AG09309 (cell line): ENCODE measurements at places on chromosomes 11 and 22.

DNA sequence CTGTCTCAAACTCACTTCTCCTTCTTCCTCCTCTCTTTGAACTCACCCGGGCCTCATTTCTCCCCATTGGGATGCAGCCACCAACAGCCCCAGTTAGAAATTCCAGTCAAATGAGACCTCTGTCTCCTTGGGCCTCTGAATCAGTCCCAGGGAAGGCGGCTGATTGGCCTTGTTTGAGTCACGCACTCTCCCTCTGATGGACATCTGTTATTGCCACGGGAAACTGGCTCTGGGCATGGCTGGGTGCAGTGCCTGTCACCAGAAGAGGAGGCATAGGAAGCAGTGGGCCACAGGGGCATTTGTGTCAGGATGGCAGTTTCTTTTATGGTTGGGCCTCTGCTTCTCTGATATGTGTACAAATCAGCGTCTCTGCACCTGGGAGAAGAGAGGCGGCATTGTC lies 9.6 kb upstream of the WNT11 start:
- DNase-seq = no peak

- no peak for DNase-seq
Observed at GRCh38 chr11:73116636-73117035, 25.5 kb downstream of the FCHSD2 start.

DNA sequence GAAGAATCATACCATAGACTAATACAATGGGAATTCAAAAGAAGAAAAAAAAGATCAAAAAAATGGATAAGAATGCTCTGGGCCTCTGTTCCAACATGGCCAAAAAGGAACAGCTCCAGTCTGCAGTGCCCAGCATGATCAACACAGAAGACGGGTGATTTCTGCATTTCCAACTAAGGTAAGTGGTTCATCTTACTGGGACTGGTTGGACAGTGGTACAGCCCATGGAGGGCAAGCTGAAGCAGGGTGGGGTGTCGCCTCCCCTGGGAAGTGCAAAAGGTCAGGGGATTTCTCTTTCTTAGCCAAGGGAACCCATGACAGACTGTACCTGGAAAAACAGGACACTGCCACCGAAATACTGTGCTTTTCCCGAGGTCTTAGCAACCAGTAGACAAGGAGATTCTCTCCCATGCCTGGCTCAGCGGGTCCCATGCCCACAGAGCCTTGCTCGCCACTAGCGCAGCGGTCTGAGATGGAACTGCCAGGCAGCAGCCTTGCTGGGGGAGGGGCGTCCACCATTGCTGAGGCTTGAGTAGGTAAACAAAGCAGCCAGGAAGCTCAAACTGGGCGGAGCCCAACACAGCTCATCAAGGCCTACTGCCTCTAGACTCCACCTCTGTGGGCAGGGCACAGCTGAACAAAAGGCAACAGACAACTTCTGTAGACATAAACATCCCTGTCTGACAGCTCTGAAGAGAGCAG lies 428.4 kb downstream of the MN1 start:
- DNase-seq = no peak

DNA sequence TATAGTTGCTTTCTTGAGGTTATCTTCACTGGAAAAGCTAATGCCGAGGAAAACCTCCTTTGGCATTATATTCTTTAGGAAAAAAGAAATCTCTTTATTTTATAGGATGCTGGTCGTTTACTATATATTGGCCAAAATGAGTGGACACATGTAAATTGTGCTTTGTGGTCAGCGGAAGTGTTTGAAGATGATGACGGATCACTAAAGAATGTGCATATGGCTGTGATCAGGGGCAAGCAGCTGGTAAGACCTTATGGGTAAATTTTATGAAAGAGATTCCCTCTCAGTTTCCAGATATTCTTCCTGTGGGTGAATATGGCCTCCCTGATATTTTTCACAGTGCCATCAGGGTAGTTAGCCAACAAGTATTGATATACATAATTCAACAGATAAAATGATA lies 29.4 kb upstream of the TTC36 start:
- DNase-seq = peak; percentile 45

GRCh38 chr11:70582886-70583641 lies 184.7 kb downstream of the CTTN start:
- DNase-seq = no peak

DNA sequence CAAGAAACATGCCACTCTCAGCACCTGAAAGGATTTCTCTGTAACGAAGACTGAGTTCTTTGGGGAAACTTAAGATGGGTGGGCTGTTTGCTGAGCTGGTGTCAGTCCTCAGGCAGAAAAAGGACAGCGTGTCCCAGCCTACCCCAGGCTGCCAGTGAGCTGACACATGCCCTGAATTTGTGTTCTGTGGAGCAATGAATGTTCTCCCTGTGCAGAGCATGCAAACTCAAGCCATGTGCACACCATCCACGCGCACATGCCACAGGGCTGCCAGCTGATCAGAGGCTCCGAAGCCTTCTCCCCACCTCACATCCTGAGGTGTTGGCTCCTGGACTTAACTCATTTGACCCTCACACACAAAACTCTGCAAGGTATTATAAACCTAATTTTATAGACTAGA lies 104.9 kb downstream of the KCNC1 start:
- no peak for DNase-seq

GRCh38 chr11:97414801-97415200 lies 1025.0 kb downstream of the JRKL start:
- no peak for DNase-seq

- no peak for DNase-seq
Observed at GRCh38 chr11:120062561-120062930, 75.4 kb downstream of the TRIM29 start.

- DNase-seq = no peak
Observed at GRCh38 chr11:40417627-40418026, 1041.8 kb downstream of the LRRC4C start.

- no peak for DNase-seq
Observed at GRCh38 chr11:20729597-20730105, 60.3 kb downstream of the NELL1 start.

GRCh38 chr11:39361557-39361956 lies 2097.9 kb downstream of the LRRC4C start:
- no peak for DNase-seq

DNA sequence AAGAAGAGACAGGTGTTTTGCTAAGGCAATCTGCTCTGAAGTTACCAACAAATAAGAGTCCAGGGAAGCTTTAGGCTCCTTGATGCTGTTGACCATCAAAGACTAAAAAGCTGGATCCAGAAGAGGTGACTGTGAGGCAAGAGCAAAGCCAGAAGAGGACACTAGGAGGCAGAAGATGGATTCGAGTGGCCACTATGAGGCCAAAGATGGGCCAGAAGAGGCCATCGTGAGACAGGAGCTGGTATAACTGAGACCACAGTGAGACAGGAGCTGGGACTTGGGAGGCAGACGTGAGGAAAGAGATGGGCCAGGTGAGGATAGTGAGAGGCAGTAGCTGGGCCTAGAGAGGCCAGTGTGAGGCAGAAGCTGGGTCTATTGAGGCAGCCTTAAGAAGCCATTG lies 37.7 kb downstream of the OR4C45 start:
- no peak for DNase-seq

DNA sequence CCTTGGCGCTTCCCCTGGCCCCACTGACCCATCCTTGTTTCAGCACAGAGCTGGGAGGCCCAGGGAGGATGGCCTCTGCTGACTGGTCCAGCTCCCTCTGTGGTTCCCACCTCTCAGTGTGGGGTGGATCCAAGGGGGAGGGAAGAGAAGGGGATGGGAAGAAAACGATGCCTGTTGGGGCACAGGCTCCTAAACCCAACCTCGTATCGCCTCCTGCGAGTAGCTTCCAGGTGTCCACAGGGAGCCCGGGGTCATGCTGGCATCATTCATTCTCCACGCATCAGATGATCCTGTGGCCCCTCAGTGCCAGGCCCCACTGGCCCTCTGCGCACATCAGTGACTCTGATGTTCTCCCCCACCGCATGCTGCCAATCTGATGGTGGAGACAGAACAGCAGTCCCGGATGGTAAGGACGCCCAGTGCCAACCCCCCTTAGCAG lies 5.1 kb downstream of the MYEOV start:
- DNase-seq = no peak

DNA sequence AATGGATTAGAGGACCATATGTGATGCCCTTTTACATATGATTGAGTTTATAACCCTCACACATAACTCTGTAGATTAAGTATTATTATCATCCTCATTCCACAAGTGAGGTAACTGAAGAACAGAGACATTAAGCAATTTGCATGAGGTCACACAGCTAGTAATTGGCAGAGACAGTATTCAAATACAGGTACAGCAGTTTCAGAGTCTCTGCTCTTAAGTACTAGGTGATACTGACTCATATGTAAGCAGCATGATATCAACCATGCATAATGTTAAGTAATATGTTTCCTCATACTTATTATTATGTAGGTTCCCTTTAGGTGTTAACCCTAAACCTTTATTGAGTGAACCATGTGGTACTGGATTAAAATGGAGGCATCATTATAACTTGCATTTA lies 1562.4 kb upstream of the RAG2 start:
- DNase-seq = no peak

- DNase-seq = no peak
Observed at GRCh38 chr11:13962562-13963168, at the start of gene SPON1. Gene SPON1 (plus strand): TSS chr11:13962723. CDS start chr11:13962905, 182 bp downstream.

GRCh38 chr22:39250131-39250530 lies 5.3 kb upstream of the PDGFB start:
- DNase-seq = no peak

DNA sequence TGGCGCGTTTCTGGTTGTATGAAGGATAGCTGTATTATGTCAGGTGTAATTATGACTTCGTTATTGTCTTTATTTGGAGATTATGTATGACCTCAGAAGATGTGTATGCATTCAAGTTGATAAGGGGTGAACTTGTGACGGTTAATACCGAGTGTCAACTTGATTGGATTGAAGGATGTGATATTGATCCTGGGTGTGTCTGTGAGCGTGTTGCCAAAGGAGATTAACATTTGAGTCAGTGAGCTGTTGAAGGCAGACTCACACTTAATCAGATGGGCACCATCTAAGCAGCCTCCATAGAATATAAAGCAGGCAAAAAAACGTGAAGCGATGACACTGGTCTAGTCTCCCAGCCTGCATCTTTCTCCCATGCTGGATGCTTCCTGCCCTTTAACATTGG lies 15.3 kb upstream of the CD82 start:
- no peak for DNase-seq

GRCh38 chr11:12390687-12391110 lies 13.3 kb downstream of the PARVA start:
- no peak for DNase-seq

DNA sequence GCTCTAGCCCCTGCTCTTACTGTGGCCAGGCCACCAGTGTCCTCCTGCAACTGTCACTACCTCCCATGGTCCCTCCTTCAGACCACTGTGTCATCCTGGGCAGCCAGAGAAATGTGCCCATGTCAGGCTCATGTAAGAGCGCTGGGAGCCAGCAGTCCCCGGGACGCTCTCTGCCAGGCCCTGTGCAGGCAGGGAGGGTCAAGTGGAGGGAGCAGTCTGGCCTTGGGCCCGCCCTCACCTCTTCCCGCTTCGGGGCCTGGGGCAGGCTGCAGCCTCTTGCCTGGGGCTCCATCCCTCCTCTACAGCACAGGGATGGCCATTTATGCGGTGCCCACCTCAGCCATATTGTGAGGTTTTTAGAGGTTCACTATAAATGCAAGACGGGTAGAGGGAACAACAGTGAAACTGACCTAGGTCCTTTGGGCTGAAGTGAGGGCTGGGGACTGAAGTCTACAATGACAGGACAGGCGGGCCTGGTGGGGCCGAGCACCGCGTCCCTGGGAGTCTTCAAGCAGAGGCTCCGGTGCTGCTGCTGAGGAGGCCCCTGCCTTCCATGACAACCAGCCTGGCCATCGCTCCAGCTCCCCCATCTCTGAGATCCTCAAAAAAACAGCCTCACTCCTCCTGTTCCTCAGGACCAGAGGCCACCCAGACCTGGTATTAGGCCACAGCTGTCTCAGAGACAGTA lies 54.9 kb upstream of the TTLL12 start:
- DNase-seq = no peak

- DNase-seq = no peak
Observed at GRCh38 chr22:46075764-46076531, 74.4 kb upstream of the PPARA start.

DNA sequence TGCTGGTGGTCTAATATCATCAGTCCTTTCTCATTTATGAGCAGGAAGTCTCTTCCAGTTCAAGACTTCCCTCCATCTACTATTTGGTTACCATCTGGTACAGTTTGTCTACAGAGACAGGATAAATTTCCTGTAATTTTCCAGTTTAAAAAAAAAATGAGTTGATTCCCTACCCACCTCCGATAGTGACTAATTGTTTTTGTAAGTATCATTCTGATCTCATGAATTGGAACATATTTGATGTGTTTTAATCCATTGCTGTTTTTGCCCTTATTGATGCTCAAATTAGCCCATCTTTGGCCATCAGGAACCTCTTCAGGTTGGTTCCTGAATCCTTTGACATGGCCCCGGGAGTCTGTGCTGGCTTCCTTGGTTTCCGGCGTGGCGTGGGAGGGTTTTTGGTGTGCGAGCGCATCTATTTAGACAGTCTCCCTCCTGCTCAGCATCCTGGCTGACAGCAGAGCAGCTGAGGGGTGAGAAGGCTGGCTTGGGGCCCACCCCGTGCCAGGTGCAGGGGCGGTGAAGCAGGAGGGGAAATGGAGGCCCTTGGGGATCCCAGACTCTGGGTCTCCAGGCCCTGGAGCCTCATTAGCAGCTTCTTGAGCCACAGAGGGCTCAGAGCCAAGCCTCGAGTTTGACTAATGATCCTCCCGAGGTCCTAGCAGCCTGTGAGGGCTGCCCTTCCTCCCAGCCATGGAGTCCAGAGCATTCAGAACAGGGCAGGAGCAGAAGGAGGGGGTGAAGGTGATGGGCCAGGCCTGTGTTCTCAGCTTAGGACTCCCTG lies 6.8 kb downstream of the OMP start:
- DNase-seq = no peak

GRCh38 chr22:37640591-37641560 lies 1.4 kb downstream of the SH3BP1 start:
- no peak for DNase-seq

DNA sequence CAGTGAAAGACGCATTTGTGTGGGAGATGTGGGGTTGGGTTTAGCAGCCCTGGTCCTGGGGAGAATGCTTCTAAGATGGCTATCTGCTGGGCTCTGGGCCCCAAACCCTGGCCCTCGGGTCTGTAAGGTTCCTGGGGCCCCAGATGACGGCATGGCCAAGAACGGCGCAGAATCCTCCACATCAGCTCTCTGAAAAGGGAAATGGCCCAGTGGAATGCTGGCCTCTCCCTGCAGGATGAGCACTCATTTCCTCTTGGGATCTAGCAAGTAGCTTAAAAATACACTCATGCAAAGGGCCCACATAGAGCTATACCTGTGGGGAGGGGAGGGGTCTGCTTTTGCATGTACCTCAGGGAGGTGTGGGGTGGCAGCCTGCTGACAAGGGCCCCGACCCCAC lies 37.5 kb upstream of the LINC01488 start:
- no peak for DNase-seq

GRCh38 chr11:36565031-36565610 lies 2.7 kb upstream of the RAG1 start:
- DNase-seq = no peak
